ENCODE measurements at places on chromosomes 1 and 21. TPM values are rescaled to one million over a fixed set of nuclear protein-coding genes. Genes with fewer than 3 reads are reported as not detected.

GRCh38 chr1:207919523-207920170 is 8.7 kb upstream of the CD34 start:
- no peak overlapping the region for H3K27ac ChIP-seq
- no peak for DNase-seq
- H3K36me3 ChIP-seq = no peaks in the 10 kb centered on the region
- H3K4me1 ChIP-seq = no peaks in the 10 kb centered on the region
- H3K4me3 ChIP-seq = no peak overlapping the region

GRCh38 chr1:158087320-158087927 is 93.3 kb upstream of the CD1D start:
- no peak overlapping the region for H3K27ac ChIP-seq
- H3K4me3 ChIP-seq = no peak overlapping the region
- H3K36me3 ChIP-seq = no peaks in the 10 kb centered on the region
- peak; percentile 31 for DNase-seq

DNA sequence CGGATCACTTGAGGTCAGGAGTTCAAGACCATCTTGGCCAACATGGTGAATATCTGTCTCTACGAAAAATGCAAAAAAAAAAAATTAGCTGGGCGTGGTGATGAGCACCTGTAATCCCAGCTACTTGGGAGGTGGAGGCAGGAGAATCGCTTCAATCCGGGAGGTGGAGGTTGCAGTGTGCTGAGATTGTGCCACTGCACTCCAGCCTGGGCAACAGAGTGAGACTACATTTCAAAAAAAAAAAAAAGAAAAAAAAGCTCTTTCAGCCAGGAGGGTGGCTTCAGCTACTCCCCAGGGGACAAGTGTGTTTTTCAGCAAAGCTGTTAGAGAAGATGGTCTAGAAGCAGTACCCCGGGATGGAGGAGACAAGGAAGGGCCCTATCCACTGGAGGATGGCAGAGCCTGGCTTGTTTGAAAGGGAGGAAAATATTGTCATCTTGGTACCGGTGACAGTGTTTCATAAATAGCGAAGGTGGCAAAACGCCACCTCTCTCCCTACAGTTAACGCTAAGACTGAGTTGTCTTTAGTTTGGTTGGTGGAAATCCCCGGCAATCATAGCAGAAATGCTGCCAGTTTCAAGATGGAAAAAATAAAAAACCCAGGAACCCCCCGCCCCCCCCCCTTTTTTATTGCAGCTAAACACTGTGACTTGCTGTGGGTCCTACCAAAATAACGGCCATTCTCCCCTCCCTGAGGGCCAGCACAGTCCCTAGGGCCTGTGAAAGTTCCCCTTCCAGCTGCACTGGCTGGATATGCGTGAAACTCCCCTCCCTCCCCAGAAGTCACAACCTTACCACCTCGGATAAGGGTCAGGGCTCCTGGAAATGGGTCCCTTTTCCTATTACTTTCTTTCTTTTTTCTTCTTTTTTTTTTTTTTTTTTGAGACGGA is 3.5 kb downstream of the PIK3CD start:
- H3K4me3 ChIP-seq = peak overlapping the region; percentile 97
- H3K27ac ChIP-seq = peak overlapping the region; percentile 90
- H3K36me3 ChIP-seq = peaks cover 45% of the 10 kb centered on the region
- DNase-seq = no peak
- H3K27me3 ChIP-seq = no peaks in the 10 kb centered on the region

- H3K4me1 ChIP-seq = peaks cover 13% of the 10 kb centered on the region
- peaks cover 9% of the 10 kb centered on the region for H3K27me3 ChIP-seq
- H3K27ac ChIP-seq = no peak overlapping the region
- H3K36me3 ChIP-seq = no peaks in the 10 kb centered on the region
- H3K4me3 ChIP-seq = no peak overlapping the region
Observed at GRCh38 chr1:246786606-246787238, 62.5 kb downstream of the SCCPDH start.

DNA sequence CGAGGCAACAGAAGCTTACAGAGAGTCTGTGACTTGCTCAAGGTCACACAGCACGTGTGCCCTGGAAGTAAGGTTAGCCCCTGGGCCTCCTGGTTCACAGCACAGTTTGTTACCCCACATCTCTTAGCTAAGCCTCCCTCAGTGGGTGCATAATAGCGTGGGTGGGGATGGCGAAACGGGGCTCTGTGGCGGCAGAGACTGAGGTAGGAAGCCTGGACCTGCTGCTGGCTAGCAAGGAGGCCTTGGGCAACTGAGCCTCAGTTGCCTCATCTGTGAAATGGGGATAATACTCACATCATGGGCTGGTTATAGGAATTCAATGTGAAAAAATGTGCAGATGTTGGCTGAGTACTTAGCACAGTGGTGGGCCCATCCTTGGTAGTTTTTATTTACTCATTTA is 596 bp downstream of the PADI4 start:
- peaks cover 3% of the 10 kb centered on the region for H3K4me1 ChIP-seq
- H3K36me3 ChIP-seq = no peaks in the 10 kb centered on the region
- no peak for DNase-seq
- no peak overlapping the region for H3K4me3 ChIP-seq
- no peak overlapping the region for H3K27ac ChIP-seq

DNA sequence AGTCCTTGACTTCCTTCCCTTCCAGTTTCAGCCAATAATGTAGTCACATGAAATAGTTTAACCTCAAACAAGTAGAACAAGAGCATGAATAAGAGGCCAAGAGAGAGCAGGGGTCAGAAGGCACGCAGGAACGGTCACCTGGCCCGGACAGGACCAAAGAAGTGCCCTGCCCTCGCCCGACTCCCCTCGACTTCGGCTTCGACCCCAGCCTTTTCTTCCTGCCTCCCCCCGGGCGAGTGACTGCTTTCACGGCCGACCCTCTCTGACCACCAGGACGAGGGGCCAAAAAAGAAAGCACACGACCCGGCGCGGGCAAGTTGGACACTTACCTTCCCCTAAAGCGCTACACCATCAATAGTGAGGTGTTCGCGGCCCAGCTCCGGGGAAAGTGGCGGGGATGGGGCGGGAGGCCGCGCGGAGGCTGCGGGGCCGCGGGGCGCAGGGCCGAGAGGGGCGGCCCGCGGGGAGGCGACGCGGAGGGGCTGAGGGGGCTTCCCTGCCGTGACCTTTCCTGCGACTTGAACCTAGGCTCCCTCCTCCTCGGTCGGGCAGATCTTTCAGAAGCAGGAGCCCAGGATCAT is 519 bp downstream of the RERE start:
- H3K36me3 ChIP-seq = no peaks in the 10 kb centered on the region
- peaks cover 17% of the 10 kb centered on the region for H3K27me3 ChIP-seq
- H3K4me1 ChIP-seq = peaks cover 29% of the 10 kb centered on the region

DNA sequence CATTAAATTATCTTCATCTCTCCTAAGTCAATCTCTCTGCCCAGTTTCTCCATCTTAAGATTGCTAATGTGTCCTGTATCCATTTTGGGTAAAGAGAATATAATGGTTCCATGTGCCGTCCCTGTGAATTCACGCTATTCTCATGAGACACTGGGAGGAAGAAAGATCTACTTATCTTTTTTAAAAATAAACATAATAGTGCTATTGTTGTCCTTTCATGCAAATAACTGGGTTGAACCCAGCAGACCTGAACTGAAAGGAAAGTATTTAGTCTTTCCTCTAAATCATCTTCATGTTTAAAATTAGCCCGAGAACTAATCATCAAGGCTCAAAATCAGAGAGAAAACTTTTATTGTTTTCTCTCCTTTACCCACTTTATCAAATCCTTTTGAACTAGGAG is 22.4 kb downstream of the SLAMF1 start:
- peak overlapping the region; percentile 50 for H3K4me3 ChIP-seq
- H3K27ac ChIP-seq = peak overlapping the region; percentile 97
- H3K27me3 ChIP-seq = no peaks in the 10 kb centered on the region
- H3K36me3 ChIP-seq = peaks cover 72% of the 10 kb centered on the region
- H3K4me1 ChIP-seq = peaks cover 85% of the 10 kb centered on the region

DNA sequence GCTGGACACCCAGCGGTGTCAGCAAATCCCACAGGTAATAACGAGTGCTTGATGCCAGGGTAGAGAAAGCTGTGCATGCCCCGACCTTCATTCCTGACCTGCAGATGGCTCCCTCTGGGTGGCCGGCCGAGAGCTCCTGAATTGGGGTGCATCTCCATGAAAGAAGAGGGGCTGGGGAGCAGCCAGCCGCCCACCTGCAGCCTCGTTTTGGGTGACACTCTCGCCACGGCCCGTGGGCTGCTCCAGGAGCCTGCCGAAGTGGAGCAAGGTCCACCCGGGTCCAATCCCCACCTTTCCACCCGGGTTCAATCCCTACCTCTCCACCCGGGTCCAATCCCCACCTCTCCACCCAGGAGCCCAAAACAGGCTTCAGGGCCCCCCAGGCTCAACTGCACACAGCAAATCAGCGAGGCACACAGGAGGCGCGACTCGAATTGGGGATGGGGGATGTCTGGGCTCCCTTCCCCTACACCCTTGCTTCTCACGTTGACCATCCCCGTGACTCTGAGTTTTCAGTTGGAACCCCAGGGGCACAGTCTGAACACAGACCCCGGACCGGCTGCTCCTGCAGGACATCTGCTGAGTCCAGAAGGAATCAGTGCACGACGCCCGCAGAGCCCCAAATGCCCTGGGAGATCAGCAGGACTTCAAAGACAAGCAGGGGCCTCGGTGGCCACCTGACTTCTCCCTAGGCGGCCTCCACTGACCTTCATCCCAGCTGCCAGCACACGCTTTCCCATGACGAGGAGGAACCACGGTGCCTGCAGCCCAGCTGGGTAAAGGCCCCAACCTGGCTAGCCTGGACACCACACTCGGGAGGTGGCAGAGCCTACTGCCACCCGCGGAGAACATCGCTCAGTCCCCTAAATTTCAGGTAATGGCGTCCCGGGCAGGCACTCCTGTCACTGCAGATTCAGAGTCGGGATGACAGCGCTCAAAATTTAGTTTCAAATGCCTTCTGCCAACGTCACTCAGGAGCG is 159.0 kb downstream of the NPHP4 start:
- no peaks in the 10 kb centered on the region for H3K4me1 ChIP-seq
- peaks cover 6% of the 10 kb centered on the region for H3K27me3 ChIP-seq
- no peak for DNase-seq
- no peak overlapping the region for H3K27ac ChIP-seq
- no peak overlapping the region for H3K4me3 ChIP-seq

DNA sequence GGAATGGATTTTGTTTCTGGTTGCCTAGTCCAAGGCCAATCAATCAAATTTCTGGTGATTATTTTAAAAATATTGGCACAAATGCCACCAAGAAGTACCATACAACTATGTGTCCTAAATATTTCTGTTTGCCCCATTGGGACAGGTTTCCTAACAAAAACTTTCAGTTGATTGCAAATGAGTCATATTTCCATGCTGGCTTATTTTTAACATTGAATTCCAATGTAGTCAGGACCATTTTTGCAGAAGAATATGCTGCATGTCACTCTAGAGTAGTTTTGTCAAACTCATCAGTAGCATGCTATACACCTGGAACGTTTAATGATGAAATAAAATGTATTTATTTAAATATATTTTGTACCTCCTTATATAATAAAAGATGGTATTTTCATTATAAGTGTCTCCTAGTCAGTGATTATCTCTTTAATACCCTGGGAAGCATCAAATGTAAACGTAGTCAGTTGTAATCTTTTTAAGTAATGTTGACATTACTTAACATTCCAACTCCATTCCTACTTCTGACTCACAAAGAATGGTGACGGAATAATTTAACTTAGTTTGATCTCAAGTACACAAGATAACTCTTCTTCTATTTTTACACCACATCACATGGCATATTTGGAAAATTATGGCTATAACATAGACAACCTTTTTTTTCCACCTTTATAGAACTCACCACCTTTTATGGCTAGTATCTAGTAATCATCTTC is 39.0 kb upstream of the USH2A start:
- no peak overlapping the region for H3K27ac ChIP-seq
- DNase-seq = no peak
- no peaks in the 10 kb centered on the region for H3K27me3 ChIP-seq
- no peak overlapping the region for H3K4me3 ChIP-seq
- H3K36me3 ChIP-seq = no peaks in the 10 kb centered on the region

DNA sequence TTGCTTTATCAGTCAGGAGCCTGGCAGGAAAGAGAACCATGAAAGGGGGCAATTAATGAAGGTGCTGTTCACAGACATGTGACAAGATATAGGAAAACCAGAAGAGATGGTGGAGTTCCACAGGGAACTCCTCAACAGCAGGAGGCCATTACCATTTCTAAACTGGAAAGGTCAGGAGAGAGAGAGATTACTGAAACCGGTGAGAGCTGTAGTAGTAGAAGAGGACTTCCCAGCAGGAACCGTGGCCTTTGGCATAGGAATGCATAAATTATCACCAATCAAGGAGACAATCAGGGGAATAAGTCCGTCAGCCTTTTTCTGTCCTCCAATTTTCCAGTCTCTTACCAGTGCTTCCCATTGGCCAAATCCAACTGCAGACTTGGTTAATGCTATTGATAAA is 23.0 kb upstream of the ABCD3 start:
- H3K4me1 ChIP-seq = no peaks in the 10 kb centered on the region
- peaks cover 10% of the 10 kb centered on the region for H3K27me3 ChIP-seq
- no peaks in the 10 kb centered on the region for H3K36me3 ChIP-seq
- no peak overlapping the region for H3K27ac ChIP-seq

- no peak overlapping the region for H3K4me3 ChIP-seq
- no peak for DNase-seq
- H3K27me3 ChIP-seq = peaks cover 9% of the 10 kb centered on the region
- H3K27ac ChIP-seq = no peak overlapping the region
- H3K4me1 ChIP-seq = no peaks in the 10 kb centered on the region
Observed at GRCh38 chr21:36567216-36567885, 87.4 kb upstream of the CLDN14 start.

GRCh38 chr1:221122501-221122900 is 243.3 kb downstream of the HLX start:
- DNase-seq = no peak
- H3K27ac ChIP-seq = no peak overlapping the region
- no peaks in the 10 kb centered on the region for H3K4me1 ChIP-seq
- no peaks in the 10 kb centered on the region for H3K36me3 ChIP-seq

DNA sequence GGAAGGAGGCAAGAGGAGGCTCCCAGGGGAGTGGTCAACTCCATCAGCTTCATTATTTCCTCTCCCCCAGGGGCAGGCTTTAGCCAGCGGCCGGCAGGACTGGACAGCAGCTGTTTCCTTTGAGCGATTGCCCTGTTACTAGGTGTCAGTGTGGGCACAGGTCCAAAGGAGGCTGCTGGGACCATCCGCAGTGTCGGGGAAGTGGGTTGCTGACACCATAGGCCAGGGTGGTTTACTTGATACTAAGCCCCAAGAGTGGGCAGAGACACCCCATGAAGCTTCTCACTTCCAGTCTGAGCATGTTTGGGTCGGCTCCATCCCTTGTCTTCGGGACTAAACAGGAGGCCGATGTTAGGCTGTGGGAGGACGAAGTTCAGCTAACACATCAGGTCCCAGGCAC is 63.6 kb downstream of the KAZN start:
- no peak for DNase-seq
- peaks cover 2% of the 10 kb centered on the region for H3K27me3 ChIP-seq
- no peaks in the 10 kb centered on the region for H3K4me1 ChIP-seq
- no peak overlapping the region for H3K27ac ChIP-seq

DNA sequence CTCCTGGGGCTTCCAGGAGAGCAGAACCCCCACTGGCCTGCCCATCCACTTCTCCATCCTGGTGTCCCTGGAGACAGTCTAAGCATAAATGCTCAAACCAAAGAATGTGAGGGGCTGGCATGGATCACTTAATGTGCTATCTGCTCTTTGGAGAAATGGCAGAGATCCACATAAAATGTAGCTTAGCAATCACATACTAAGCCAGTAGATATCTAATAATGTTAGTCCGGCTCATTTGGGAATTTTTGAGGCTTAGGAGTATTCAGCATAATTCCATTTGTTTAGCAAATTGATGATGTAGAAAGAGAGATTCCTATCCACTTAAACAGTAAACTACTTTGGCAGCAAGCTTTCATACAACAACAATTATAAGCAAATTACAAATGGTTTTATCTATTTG is 90.7 kb downstream of the TENT5C start:
- no peak overlapping the region for H3K4me3 ChIP-seq
- no peaks in the 10 kb centered on the region for H3K36me3 ChIP-seq
- peaks cover 35% of the 10 kb centered on the region for H3K27me3 ChIP-seq
- DNase-seq = no peak

Gene PTGS2
- not detected for total RNA-seq

Gene ADAMTS5
- total RNA-seq = not detected

Gene COL11A1
- total RNA-seq = not detected

Gene F13B
- total RNA-seq = not detected

Gene LDLRAP1
- 77.3 TPM for total RNA-seq

Data from activated naive CD8-positive, alpha-beta T cell treated with anti-CD3 and anti-CD28 coated beads, Interleukin-2, amount 10 ng/mL, durations not matched to agents 7 days and 5 days (primary cell).